ENCODE measurements at places on chromosomes 12 and 14. TPM values are rescaled to one million over a fixed set of nuclear protein-coding genes. Genes with fewer than 3 reads are reported as not detected.

PYGL gene
- 45.3 TPM for total RNA-seq

GRCh38 chr14:100389497-100390104 lies 66.5 kb downstream of the SLC25A47 start:
- no peak for DNase-seq

KRT77 gene
- not detected for total RNA-seq

DNA sequence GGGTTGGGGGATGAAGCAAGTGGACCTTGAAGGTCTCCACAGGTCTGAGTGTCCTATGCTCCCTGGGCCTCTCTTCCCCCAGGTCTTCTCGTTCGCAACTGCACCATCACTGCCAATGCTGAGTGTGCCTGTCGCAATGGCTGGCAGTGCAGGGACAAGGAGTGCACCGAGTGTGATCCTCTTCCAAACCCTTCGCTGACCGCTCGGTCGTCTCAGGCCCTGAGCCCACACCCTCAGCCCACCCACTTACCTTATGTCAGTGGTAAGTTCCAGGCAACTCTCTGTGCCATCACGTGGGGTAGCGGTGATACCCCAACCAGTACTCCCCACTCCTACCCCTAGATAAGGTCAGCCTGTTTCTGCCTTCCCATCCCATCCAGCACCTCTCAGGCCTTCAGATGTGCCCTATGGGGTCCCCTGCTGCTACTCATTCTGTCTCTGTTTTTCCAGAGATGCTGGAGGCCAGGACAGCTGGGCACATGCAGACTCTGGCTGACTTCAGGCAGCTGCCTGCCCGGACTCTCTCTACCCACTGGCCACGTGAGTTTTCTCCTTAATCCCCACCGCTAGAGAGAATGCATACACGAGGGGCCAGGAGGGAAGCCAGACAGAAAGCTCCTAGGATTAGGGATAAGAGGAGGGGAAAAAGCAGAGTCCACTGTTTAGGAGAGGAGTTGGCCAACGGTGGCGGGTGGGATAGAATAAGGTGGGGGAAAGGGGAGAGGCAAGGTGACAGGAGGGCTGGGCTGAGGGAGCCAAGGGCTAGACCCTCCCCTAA lies 1.6 kb upstream of the TAPBPL start:
- no peak for DNase-seq

- no peak for DNase-seq
Observed at GRCh38 chr12:68538726-68539614, 71.7 kb upstream of the RAP1B start.

DNA sequence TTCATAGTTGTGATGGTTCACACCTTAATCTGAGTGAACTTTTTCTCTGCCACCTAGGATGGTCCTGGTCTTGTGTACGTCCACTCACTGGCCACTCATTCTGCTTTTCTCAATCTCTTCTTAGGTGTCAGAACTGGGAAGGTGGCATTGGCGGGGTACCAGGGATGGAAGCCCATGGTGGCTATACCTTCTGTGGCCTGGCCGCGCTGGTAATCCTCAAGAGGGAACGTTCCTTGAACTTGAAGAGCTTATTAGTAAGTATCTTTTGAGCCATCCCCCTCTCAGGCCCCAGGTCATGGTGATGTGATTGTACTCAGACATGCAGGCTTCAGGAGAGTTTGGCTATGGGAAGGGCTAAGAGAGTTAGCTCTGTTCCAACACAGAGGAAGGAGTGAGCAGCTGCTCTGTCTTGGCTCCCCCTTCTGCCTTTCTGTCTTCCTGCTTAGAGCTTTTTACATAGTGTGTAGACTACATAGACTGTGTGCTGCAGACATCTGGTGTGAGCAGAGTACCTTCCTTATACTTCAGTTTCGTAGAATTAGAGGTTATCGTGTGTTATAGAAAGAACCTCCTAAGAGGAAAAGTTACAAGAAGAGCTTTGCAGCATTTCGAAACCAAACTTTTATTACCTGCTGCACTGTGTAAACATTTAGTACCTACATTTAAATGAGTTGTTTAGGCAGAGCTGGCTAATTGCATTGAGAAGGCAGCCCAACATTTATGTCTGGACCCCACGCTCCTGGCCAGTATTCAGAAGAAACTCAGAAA lies 54.2 kb downstream of the FNTB start:
- DNase-seq, result no peak

GRCh38 chr12:95124106-95124505 lies 50.7 kb upstream of the NR2C1 start:
- DNase-seq, result no peak

CCDC197 gene
- total RNA-seq, result not detected

CLEC1A gene
- not detected for total RNA-seq

CBLN3 gene
- 1.0 TPM for total RNA-seq

- DNase-seq, result no peak
Observed at GRCh38 chr12:123847876-123848275, 85.8 kb downstream of the DNAH10 start.

- no peak for DNase-seq
Observed at GRCh38 chr14:70398706-70399431, 18.0 kb downstream of the SYNJ2BP start.

ADGRD1 gene
- 0.73 TPM for total RNA-seq

DNA sequence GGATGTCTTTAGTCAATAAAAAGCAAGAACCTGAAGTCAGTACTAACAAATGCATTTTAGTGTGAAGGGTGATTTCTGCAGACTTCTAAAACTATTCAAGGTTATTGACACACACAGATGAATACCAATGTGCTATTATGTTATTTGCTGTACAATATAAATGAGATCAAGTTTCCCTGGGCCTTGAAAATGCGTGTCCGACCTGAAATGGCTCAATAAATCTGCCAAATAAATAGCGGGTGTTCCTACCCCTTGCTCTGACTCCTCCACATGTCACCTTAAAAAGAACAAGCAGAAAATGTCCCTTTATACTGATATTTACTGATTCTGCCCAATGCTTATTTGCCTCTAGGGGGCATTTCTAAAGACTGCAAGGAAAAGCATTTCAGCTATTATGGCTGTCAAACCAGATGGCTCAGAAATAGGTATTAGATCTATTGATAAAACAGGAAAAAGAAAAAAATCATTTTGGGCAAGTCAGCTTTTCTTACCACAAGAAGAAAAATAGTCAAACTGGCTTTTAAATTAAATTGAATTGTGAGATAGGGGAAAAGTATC lies 367.3 kb upstream of the KITLG start:
- DNase-seq, result no peak

GRCh38 chr12:115001571-115002180 lies 317.7 kb upstream of the TBX3 start:
- no peak for DNase-seq

DNA sequence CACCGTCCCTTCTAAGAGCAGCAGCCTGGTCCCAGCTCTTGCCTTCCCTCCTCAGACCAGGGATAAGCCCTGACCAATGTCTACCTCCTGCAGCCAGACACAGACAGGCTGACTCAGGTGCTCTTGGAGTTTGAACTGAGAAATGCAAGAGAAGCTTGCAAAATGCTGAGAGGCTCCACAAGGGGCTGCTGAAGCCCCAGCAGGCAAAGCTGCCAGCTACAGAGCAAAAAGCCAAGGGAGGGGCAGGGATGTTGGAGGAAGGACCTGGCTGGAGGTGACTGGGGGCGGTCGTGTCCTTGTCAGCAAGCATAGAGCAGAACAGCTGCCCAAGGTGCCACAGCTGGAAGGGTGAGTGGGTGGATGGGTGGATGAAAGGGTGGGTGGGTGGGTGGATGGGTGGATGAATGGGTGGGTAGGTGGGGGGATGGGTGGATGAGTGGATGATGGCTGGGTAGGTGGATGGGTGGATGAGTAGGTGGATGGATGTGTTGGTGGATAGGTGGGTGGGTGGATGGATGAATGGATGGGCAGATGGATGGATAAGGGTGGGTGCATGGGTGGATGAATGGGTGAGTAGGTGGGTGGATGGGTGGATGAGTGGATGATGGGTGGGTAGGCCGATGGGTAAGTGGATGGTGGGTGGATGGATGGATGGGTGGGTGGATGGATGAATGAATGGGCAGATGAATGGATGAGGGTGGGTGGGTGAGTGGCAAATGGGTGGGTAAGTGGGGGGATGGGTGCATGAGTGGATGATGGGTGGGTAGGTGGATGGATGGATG lies 4.0 kb upstream of the INF2 start:
- DNase-seq, result no peak

- no peak for DNase-seq
Observed at GRCh38 chr12:29223426-29223825, 74.3 kb downstream of the FAR2 start.

KRT2 gene
- total RNA-seq, result not detected

- DNase-seq, result no peak
Observed at GRCh38 chr12:28827861-28828260, 321.2 kb upstream of the FAR2 start.

MUCL1 gene
- not detected for total RNA-seq

DNA sequence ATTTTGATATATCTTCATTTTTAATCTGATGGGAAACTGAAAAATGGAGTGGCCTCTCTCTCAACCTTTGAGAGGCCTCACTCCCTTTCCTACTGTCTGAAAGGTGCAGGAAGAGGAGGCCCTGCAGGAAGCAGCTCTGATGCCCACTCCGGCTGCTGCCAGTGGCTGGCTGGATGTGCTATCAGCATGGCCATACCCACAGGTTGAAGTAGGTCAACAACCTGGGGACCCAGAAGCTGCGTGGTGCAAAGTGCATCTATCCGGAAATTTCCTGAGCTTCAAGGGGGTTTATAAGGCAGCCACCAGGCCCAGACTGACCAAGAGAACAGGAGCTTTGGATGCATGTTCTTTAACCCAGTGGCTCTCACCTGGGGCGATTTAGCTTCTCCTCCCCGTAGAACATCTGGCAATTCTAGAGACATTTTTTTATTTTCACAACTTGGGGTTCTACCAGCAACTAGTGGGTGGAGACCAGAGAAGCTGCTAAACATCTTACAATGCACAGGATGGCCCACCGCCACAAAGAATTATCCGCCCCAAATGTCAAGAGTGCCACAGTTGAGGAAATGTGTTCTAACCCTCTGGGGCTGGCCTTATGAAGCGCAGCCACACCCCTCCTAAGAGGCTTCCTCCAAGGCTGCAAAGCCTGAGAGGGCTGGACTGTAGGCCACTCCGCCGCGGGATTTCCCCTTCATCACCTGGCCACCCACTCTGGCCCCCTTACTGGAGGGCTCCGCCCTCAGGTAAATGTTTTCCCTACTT lies 8.2 kb upstream of the BATF start:
- no peak for DNase-seq

GRCh38 chr12:95117178-95117599 lies 43.8 kb upstream of the NR2C1 start:
- peak; percentile 45 for DNase-seq

DNA sequence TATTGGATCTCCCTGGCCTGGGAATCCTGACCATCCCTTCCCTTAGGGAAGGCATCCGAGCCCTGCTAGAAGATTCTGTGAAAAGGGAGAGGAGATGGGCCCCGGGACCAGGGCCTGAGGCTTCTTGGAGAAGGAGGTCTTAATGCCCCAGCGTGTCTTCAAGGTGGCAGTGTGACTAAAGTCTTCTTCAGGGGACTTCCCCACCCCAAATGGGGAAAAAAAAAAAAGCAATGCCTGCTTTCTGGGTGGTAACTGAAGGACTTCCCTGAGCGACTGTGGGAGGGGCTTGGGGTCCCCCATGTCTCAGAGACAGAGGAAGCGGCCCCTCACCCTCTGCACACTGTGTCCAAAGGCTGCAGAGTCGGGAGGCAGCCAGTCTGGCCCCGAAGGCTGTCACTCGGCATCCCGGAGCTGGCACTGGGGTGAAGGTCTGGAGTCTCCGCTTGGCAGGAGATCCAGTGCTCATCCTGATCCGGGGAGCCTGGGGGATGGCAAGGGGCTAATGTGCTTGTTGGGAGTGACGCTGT lies 7.8 kb upstream of the PGF start:
- DNase-seq, result no peak

BDKRB1 gene
- total RNA-seq, result not detected

DNA sequence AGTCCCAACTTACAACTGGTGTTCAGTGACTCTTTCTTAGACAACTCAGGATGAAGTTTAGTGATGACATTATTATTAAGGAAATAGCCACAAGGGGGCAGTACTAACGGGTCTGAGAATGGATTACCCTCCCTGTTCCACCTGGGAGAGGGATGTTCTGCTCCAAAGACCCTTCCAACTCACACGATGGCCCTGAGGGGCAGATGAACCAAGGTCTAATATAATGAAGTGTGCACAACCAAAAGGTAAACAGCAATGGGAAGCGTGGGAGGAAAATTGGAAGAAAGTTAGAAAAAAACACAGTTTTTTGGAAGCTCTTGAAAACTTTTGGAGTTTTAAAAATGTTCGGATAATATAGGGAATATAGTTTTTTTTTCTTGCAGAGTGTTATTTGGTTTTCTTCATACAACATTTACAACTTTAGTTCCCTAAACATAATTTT lies 24.0 kb downstream of the FGF6 start:
- DNase-seq, result peak; percentile 46

- no peak for DNase-seq
Observed at GRCh38 chr12:45184147-45184963, 31.5 kb upstream of the ANO6 start.

DNA sequence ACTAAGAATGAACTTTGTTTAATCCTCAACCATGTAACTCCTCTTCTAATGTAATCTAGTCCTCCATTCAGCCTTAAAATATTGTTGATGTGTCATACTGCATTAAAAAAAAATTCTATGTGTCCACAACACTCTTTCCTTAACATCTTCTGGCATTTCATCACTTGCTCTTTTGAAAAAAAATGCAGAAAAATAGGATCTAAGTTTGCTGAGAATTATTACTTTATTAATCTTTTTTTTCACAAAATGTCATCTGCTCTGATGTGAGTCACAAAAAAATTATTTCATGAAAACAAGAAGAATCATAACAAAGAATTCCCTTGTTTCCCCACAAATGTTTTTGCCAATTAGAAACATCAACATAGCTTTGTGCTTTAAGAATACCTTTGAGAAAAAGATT lies 410.1 kb upstream of the MGAT4C start:
- no peak for DNase-seq

CLEC2A gene
- not detected for total RNA-seq

WNT1 gene
- 1.2 TPM for total RNA-seq

GLS2 gene
- total RNA-seq, result 0.30 TPM

MYF6 gene
- not detected for total RNA-seq

APOF gene
- not detected for total RNA-seq

DNA sequence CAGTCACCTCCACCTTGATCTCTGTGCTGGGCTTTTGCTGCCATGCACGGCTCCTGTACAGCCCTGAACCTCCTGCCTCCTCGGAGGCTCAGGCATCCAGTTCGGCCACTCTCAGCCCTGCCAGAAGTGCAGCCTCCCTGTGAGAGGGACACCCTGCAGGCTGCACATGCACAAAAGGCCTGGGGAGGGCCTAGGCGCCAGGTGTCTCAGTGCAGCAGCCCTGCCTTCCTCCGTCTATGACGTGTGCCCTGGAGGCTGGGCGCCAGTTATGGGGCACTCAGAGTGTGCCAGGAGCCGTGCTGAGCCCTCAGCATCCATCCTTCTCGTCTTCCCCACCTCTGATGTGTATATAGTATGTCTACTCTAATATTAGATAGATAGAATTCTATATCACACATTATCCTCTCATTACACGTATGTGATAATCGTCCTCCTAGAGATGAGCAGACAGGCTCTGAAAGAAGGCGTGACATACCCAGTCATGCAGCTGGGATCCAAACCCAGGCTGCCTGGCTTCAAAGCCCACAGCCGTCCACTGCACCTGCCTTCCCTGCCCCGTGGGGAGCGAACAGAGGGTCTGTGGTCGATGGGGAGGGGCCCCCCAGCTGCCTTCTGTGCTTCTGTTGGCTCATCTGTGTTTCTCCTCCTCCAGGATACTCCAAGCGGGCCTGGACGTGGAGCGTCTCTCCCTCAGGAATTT lies 101.1 kb downstream of the B4GALNT3 start:
- DNase-seq, result no peak

GRCh38 chr12:25843976-25844375 lies 114.5 kb upstream of the RASSF8 start:
- no peak for DNase-seq

All from neural crest cell (in vitro differentiated cells).